Posterior vena cava (tissue), 2 donors: ENCODE measurements at places on chromosomes 2 and 18.

- no peak for DNase-seq
Observed at GRCh38 chr2:136384531-136385303, 266.8 kb upstream of the CXCR4 start.

- no peak for DNase-seq
Observed at GRCh38 chr2:129069875-129070594, 751.4 kb upstream of the HS6ST1 start.

- DNase-seq, result no peak
Observed at GRCh38 chr2:101558740-101559525, 84.0 kb upstream of the RFX8 start.

DNA sequence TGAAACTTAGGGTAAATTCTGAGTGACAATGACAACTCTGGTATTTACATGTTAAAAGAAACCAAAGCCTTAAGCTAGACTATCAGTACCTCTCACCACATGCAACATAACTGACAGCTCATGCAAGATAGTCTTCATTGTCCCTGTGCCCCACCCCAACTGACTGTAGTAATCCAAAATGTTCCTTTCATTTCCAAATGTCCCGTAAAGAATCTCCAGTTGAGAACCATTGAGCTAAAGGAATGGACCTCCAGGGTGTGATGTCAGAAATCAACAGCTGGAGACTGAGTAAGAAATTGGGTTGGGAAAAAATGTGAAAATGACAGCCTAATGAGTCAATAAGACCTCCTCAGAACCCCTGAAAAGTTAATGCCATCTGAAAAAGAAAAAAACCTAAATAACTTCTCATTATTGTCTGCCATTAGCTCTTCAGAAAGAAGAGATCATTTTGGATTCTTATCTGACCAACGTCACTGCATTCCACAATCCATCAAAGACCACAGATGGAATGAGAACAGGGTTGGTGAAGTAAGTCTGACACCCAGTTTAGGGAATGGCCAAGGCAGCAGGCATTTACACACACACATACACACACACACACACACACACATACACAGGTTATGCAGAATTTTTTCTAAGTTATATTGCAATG lies 51.7 kb upstream of the ACVR2A start:
- DNase-seq, result no peak

DNA sequence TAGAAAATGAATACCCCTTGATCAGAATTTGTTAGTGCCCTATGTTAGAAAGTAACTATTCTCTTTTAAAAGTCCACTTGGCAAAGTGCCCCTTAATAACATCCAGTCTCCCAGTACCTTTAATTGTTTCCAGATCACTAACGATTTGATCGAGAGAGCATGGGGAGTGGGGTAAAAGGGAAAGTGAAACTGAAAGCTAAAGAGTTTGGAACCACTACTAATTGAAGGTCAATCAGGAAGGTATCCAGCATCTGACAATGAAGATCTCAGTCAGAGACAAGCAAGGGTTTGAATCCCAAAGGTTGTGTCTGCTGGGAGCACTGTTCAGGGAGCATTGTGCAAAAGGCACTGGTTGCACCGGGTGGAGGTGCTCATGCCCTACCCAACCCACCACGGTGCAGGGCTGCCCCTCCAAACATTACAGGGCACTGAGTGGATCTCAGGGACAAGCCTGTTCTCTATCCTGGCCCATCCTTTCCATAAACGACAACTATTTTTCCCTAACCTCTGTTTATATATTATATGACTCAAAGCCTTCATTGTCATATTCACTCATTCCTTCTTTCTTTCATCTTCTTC lies 14.6 kb upstream of the RIT2 start:
- DNase-seq, result no peak

- DNase-seq, result no peak
Observed at GRCh38 chr2:237732070-237732469, 66.5 kb upstream of the RBM44 start.

DNA sequence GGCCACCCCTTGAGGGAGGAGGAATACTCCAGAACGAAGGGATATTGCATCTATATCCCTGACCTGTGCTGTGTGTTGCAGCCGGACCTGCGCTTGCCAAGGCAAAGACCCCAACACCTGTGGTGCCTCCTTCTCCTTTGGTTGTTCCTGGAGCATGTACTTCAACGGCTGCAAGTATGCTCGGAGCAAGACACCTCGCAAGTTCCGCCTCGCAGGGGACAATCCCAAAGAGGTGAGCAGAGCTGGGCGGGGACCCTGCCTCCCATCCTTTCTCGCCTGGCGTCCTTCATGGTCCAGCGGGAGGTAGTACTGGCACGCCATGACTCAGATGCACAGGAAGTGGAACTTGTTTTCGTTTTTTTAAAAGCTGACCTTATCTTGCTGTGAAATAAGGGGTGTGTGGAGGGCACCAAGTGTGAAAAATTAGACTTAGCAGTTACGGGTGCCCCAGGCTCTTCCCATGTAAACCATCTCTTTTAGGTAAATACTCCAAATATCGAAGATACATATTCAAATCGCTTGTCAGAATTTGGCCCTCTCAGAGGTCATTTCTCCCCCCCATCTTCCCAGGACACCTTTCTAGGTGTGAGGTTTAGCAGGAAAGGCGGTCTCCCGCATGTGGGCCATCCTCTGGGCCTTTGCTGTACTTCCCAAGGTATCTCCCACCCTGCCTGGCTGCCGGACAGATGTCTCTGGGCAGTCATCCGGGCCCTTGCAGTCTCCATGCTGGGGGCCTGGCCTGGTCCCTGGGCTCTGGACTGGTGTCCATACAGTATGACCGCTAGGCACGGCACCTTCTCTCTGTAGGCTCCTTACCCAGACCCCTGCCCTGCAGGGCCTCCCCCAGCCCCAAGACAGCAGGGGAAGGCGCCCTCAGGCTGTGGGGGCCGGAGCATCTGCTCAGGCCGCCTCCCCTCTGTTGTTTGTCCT lies 57.6 kb downstream of the BOLA3 start:
- no peak for DNase-seq

DNA sequence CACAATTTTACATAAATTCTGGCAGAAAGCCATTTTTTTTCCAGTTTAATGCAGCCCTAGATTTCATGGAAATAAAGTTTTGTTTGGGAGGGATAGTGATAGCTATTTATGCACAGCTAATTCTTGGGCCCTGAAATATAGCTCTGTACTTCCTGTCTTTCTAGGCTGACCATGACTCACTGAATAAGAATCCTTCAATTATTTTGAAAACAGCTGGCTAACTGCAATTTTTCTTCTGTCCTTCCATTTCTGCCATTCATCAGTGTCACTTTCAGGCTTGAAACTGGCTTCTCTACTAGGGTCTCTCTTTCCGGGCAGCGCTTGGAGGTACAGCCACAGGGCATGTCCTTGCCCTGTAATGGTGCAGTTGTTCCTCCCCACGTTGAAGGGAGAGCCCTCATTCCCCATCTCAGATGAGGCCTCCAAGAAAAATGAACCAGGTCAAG lies 97.1 kb upstream of the TMEM178A start:
- no peak for DNase-seq

DNA sequence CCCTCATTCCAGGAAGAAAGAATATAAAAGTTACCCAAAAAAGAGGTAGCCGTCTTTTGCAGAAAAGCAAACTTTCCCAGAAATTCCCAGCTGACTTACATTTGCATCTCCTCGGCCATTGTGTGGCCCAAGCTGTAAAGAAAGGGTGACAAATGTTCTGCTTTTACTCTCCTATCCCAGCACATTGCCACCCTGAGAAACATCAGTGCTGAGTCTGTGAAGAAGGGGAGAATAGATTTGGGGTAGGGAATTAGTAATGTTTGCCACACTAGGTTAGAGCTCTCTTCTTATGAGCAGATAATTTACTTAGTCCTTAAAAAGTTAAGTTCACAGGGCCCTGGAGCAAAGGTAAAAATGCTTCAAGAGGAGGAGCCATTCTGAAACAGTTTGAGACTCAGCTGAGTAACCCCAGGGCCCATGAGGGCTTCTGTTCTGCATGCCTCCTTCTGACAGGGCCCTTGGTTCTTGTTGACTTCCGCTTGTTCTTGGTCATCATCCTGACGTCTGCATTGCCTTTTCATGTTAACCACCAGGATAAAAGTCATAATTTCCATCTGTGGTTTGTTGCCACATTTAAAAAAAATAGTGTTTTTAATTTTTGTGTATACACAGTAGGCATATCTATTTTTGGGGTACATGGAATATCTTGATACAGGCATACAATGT lies 550.7 kb downstream of the RNF144A start:
- DNase-seq, result no peak

DNA sequence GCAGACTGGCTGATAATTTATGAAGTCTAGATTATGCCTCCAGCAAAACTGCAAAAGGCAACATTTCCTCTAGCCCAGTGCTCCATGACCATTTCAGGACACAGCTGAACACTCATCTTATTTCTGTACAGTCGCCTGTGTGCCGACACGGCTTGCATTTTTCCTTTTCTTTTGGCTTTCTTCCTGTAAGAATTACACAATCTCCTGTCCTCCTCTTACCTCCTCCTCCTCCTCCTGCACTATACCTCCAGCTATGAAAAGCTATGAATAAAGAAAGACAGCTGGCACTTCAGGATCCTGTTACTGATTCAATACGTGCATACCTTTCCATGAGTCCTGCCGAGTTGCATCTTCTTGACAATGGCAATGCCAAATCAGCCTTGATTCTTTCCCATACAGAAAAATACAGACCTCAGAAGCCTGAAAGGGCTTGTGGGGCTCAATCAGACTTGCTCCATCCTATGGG lies 32.2 kb upstream of the TRIB2 start:
- DNase-seq, result no peak

- DNase-seq, result no peak
Observed at GRCh38 chr2:10169581-10169980, 47.0 kb downstream of the RRM2 start.
